A172 (cell line): ENCODE measurements at places on chromosomes 5 and 9.

GRCh38 chr9:72465593-72465984 lies 55.8 kb upstream of the TMC1 start:
- peak; percentile 21 for DNase-seq

- peak; percentile 95 for DNase-seq
These were observed 58.0 kb upstream of the RPL26L1 start for GRCh38 chr5:172901012-172901780.

GRCh38 chr5:167708449-167708848 lies 583.0 kb upstream of the WWC1 start:
- no peak for DNase-seq

- DNase-seq, result peak; percentile 56
These were observed 57.3 kb upstream of the SLC28A3 start for GRCh38 chr9:84397822-84398221.

GRCh38 chr5:56143373-56143714 lies 89.8 kb downstream of the ANKRD55 start:
- DNase-seq, result no peak

- no peak for DNase-seq
These were observed 65.0 kb upstream of the MCCC2 start for GRCh38 chr5:71522151-71522550.

- no peak for DNase-seq
These were observed 415.1 kb upstream of the ADAMTSL1 start for GRCh38 chr9:18058564-18059442.

DNA sequence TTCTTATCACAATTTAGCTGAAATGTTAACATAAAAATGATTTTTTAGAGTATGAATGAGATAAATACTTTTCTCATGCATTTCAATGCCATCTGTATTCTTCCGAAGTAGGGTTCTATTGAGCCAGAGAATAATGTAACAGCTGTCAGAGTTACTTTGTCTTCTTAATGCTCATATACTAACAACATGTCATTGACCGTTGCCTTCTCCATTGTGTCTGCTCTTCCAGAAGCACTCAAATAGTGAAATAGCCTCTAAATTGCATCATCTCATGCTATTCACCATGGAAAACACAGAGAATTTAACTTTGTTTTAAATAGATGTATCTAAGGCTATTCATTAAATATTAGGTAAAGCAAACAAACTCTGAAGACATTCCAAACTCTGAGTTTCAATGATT lies 1875.9 kb upstream of the CDH9 start:
- no peak for DNase-seq

GRCh38 chr5:117829646-117830045 lies 1158.7 kb downstream of the DTWD2 start:
- DNase-seq, result no peak

GRCh38 chr5:178630475-178630930 lies 3.7 kb upstream of the CLK4 start:
- DNase-seq, result peak; percentile 30

GRCh38 chr5:158807-159447 lies 32.4 kb upstream of the LRRC14B start:
- DNase-seq, result no peak
